ENCODE measurements at places on chromosomes 3 and 15.

DNA sequence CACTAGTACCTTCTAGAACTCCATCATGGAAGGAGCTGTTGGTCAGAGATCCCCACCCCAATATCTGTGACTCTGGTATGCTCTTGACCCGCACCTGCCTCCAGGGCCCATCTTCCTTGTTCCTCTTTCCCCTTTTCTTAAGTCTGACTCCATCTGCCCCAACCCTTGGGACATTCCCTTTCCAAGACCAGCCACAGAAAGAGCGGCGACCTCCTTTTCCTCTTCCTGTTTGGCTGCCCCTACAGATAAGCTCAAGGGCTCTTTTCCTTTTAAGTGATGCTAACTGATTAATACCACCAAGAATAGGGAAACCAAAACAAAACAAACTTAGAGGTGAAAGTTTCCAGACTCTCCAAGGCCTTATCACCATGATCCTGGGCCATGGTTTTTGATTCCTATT, 21.9 kb upstream of the ATP8B4 start:
- no peak for DNase-seq

- no peak for DNase-seq
These were observed 38.6 kb downstream of the CLEC3B start for GRCh38 chr3:45064512-45065372.

- no peak for DNase-seq
These were observed 55.2 kb downstream of the HMG20A start for GRCh38 chr15:77475898-77476297.

GRCh38 chr3:44510000-44510368, 32.5 kb upstream of the ZNF445 start:
- DNase-seq: peak; percentile 44

DNA sequence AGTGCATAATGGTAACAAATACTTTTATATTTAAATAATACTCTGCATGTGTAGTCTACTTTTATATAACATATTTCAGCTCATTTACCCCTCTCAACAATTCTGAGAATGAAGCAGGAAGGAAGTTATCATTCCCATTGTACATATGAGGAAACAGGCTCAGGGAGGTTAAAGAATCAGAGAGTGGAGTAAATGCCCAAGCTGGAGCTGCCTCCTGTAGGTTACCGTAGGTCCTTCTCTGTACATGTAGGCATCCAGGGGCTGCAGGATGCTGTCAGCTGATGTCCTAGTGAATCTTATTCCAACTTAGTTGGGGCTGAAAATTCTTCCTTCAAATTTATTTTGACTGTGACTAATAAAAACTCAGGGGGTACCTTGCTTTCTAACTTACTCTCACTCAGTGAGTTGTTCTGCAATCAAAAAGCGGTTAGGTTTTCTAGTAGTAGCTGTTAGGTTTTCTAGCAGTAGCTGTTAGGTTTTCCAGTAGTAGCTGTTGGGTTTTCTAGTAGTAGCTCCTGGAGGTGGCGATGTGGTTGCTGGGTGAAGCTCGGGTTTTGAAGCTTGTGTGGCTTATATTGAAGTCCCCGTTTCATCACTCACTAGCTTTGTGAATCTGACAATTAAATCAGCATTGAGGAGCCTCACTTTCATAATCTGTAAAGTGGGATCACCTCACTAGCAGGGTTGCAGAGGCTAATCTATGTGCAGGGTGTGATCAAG, 357.0 kb downstream of the NR2F2 start:
- DNase-seq: no peak

- DNase-seq: peak; percentile 57
These were observed 136.6 kb upstream of the RAD18 start for GRCh38 chr3:9099702-9100512.

GRCh38 chr15:61660579-61660978, 399.7 kb downstream of the VPS13C start:
- DNase-seq: no peak

- DNase-seq: no peak
These were observed 63.5 kb downstream of the DNAH1 start for GRCh38 chr3:52379610-52380009.
